ENCODE measurements at places on chromosomes 1 and 21.

DNA sequence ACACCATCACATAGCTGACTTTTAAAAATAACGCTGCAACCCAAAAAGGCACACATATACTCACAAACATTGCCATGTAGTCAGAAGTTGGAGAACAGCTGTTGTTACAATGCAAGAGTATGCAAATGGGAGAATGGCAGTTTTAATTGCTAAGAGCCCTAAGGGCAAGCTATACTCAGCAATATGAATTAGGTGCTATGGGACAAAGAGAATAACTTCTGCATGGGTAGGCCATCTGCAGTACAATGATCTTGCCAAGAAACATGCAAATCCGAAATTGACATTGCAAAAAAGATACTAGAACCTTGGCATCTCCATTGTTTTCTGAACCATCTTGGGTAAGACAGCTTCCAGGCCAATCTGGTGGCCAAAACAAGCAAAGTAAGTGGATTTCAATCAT lies 697.8 kb downstream of the LRRIQ3 start:
- no peak for DNase-seq

- DNase-seq, result no peak
Observed at GRCh38 chr21:26506956-26507355, 66.1 kb downstream of the CYYR1 start.

- DNase-seq, result peak; percentile 72
Observed at GRCh38 chr1:66350001-66350547, 183.9 kb upstream of the SGIP1 start.

GRCh38 chr1:228464487-228464983 lies 22.6 kb upstream of the RNF187 start:
- DNase-seq, result peak; percentile 86

- DNase-seq, result no peak
Observed at GRCh38 chr21:42092771-42093170, 21.7 kb downstream of the UMODL1 start.

- DNase-seq, result no peak
Observed at GRCh38 chr1:83998205-83998497, 781 bp downstream of the TTLL7 start.

GRCh38 chr1:218785928-218786327 lies 387.8 kb upstream of the LYPLAL1 start:
- DNase-seq, result no peak

GRCh38 chr1:63575340-63575826 lies 17.8 kb upstream of the PGM1 start:
- DNase-seq, result no peak

DNA sequence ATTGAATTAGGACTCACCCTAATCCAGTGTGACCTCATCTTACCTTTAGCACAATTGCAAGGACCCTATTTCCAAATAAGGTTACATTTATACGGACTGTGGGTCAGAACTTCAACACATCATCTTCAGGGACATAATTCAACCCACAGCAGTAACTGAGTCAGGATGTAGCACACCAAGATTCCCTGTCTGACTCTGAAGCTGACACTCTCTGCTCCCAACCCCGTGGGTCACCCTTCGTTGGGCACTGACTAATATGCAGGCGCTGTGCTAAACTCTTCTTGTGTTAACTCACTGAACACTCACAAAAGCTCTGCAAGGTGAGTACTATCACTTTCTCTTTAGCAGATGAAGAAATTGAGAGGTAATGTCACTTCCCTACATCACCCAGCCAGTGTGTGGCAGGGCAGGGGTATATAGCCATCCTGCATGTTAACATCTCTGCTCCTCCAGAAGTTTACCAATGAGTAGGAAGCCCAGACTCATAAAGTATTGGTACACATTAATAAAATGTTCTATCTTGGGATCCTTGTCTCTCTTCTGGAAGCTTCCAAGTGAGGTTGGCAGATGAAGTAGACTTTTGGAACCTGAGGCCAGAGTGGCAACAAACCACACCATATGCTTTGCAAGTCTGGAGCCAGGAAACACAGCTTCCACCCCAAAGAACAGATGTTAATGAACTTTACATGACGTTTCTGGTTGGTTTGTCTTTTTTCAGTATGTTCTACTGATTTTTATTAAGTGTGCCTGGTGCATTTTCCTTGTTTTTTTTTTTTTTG lies 139.2 kb upstream of the KLHDC7A start:
- no peak for DNase-seq

DNA sequence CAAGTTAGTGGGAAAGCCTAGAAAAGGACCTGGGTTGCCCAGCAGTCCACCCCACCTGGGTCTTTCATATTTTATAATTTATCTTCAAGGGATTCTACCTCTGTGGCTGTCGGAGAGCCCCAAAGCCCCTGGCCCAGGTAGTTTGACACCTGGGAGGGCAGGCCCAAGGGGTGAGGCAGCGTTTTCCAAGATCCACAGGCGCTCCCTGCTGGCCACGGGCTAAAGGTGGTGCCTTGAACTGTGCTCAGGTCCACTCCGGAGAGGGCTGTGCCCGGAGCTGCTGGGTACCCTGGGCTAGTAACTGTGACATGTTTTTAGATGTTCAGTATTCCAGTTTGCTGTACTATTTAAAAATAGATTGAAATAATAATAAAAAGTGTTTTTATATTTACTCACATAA lies 37.2 kb upstream of the CRNN start:
- DNase-seq, result no peak

DNA sequence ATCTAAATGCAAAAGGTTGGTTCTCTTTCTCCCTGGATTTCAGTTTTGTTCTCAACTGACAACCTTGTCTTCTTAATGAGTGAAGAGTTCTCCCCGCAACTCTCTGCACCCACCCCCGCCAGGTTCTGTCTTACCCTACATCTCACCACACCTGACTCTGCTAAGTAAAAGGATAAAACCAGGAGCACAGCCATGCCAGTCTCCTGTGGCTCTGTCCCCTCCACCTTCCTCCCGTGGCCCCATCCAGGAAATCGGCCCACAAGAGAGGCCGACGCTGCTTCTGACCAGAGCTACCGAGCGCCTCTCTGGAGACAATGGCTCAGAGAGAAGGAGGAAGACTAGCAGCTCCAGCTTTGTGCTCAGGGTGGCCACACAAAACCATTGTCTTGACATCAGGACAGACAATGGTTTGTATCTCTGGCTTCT lies 72.2 kb downstream of the PLEKHA6 start:
- no peak for DNase-seq

GRCh38 chr1:156310962-156311361 lies 11.9 kb upstream of the VHLL start:
- no peak for DNase-seq

GRCh38 chr1:157963713-157964112 lies 29.7 kb upstream of the KIRREL1 start:
- DNase-seq, result peak; percentile 47

DNA sequence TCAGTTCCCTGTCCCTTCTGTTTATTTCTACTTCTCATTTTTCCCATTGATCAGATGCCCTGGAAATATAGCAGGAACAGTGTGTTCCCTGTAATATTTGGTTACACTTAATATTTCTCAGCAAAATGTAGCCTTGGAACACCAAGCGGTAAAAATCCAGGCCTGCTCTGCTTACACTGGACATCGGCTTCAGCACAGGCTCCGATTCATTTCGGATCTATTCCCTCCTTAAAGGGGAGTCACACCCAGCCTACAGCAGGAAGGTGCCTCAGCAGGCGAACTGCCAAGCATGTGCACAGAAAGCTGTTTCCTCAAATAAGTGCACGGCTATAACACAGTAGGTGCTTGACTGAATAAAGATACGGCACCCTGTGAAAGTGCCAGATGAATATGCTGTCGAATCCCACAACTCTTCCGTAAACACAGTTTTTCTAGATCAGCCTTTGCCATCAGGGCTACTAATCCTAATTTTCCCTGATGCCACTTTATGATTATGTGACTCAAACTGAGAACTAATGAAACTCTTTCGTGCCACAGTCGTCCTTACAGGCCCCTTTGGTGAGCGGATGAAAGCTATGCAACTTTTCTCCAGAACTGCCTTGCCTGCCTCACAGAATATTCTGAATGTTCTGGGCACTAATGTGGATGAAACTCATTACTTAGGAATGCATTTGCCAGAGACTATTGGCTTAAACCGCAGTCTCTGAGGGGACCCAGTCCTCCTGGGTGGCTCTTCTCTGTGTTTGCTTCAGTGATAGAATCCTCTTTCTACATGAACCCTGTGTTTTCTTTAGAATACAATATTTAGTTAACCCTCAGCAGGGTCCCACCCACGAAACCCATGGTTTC lies 275.5 kb upstream of the RUNX1 start:
- DNase-seq, result no peak

- no peak for DNase-seq
Observed at GRCh38 chr1:23408797-23409290, 15.7 kb downstream of the TCEA3 start.

DNA sequence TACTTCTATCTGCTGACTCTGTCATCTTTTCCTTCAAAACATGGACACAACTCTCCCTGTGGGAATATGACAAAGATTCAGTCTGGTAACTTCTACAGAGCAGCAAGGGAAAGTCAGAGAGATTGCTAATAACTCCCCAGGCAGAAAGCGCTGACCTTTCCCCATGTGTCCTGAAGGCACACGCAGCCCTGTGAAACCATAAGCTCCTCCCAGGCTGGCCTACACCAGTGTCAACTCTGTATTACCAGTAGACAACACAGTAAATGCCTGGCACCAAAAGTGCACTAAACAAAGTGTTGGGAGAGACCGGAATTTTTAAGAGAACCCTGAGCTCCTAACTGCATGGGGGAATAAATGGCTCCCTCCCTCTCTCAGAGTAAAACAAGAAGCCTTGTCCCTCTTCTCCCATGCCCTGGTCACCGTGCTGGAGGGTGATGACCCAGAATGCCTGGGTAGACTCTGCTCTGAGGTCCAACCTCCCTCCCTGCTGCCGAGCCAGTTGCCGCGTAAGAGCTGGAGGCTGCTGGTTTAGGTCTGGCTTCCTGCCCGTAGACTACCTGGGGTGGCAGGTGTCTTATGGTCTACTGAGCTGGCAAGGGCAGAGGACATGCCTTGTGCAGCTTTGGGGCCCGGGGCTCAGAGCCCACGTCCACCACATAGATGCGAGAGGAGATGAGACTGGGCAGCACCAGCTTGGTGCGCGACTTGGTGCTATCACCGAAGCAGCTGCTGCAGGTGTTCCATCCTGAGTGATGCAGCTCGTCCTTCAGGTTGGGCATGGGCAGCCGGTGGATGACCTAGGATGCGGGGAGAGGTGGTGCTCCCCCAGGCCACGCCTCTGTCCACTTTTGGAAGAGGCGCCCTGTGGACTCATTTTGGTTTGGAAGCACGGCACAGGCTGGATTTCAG lies 3.9 kb downstream of the SELENBP1 start:
- DNase-seq, result no peak

GRCh38 chr1:236489710-236490377 lies 33.9 kb upstream of the LGALS8 start:
- DNase-seq, result no peak

DNA sequence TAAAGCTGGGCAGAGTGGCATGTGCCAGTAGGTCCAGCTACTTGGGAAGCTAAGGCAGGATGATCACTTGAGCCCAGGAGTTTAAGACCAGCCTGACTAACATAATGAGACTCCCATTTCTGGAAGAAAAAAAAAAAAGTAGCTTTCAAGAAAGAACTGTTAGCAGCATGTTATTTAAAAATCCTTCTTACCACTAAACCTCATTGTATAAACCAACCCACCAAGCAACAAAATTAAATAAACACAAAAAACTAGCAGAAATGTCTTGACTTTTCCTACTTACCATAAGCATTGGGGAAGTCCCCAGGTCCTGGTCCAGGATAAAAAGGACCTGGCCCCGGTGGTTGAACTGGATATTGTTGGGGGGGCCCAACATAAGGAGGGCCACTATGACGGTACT lies 192.9 kb upstream of the HP1BP3 start:
- DNase-seq, result no peak

GRCh38 chr1:230270185-230270558 lies 156.0 kb downstream of the PGBD5 start:
- no peak for DNase-seq

DNA sequence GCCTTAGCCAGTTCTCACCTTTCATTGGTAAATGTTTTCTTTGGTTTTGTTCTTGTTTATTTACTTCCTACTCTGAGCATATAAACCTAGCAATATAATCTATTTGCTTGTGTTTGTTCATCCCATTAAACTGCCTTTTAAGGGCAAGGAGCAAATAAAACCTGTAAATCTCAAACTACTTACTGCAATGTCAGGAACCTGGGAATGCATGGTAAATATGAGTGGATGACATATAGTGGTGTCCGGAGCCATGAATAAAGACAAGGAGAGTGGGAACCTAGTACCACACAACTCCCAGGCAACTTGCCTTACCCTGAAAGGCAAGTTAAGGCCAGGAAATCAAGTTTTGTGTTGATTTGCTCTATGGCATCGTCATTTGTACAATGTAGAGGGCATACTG lies 1133.7 kb upstream of the NCAM2 start:
- DNase-seq, result no peak

- no peak for DNase-seq
Observed at GRCh38 chr1:236313427-236313826, 31.7 kb upstream of the ERO1B start.

GRCh38 chr1:43898981-43899380 lies 34.6 kb upstream of the ARTN start:
- no peak for DNase-seq

- no peak for DNase-seq
Observed at GRCh38 chr1:82901561-82901960, 1097.4 kb downstream of the TTLL7 start.

DNA sequence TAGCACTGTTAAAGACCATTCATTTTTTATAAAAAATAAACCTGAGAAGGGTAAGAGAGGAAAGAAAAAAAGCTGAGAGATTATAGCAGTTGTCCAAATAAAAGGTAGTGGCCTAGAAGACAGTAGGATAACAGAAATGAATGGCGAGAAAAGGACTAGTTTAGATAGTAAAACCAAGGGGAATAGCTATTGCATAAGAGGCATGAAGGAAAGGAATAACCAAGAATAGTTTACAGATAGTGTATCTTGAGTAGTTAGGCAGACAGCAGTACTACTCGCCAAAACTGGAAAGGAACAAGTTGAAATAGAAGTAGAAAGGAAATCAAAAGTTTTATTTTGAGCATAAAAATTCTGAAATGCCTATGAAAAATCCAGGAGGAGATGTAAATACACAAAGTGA lies 70.5 kb downstream of the EIF4G3 start:
- DNase-seq, result no peak

GRCh38 chr1:239536165-239536849 lies 149.9 kb downstream of the CHRM3 start:
- no peak for DNase-seq

DNA sequence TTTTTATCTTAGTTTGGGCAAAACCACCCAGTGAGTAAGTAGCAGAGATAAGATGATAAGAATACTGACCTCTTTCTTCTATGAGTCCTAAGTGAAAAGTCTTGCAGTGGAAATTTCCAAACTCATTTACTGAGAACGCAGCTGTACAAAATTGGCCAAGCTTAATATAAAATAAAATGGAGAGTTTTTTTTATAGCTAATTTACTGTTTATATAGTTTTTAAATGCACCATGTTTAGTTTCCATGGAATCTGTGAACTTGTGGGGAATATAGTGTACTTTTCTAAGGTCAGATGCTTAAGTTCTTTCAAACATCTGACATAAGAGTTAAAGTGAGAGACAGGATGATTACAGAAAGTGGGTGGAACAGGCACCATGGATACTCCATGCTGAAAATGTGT lies 833.5 kb downstream of the ADGRL2 start:
- DNase-seq, result no peak
